ENCODE measurements at places on chromosomes 1 and 21.

GRCh38 chr1:91781901-91782622 lies 103.9 kb downstream of the TGFBR3 start:
- DNase-seq: no peak

DNA sequence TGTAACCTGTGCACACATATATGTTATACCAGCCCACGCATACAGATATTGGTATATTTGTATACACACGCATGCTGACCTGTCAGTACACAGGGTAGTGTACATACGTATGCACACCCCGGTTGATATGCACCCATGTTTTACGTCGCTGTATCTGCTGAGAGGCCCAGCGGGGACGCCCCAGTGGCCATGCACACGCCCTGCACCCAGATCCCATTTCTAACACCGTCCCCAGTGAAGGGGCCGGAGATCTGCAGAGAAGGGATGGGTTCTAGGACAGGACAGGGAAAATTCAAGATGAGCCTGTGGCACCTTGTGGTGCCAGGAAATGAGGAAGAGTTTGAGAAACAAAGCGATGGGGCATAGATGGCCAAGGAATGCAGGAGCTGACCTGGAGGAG lies 57.2 kb upstream of the TTC34 start:
- no peak for DNase-seq

DNA sequence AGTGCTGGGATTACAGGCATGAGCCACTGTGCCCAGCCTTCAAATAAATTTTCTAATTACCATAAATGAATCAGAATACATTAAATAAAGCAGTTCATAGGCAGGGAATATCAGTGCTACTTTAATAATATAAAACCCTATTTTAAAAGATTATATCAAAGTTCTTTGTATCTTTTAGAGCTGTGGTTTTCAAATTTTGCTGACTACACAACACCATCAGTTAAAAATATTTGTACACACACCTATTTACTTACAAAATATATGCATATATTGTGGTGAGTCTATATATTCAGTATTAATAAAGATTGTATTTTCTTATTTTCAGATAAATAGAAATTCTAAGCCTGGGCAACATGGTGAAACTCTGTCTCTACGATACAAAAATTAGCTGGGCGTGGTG lies 18.7 kb downstream of the B3GALNT2 start:
- no peak for DNase-seq

DNA sequence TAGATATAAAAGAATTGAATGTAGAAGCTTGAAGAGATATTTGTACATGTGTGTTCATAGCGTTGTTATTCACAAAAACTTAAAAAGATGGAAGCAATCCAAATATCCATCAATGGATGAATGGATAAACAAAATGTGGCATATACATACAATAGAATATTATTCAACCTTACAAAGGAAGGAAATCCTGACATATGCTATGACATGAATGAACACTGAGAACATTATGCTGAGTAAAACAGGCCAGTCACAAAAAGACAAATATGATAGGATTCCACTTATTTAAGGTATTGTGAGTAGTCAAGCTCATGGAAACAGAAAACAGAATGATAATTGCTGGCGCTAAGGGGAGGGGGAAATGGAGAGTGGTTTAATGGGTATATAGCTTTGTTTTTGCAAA lies 47.0 kb upstream of the DYRK1A start:
- DNase-seq: no peak

GRCh38 chr1:192311281-192311680 lies 5.5 kb upstream of the RGS21 start:
- no peak for DNase-seq

GRCh38 chr1:203147376-203147775 lies 19.9 kb downstream of the ADORA1 start:
- DNase-seq: no peak

GRCh38 chr1:15609631-15610030 lies 7.6 kb upstream of the DDI2 start:
- no peak for DNase-seq

- DNase-seq: no peak
Measured at GRCh38 chr21:25986928-25987327, 183.6 kb downstream of the APP start.

GRCh38 chr1:58664881-58665280 lies 35.0 kb downstream of the MYSM1 start:
- DNase-seq: no peak

DNA sequence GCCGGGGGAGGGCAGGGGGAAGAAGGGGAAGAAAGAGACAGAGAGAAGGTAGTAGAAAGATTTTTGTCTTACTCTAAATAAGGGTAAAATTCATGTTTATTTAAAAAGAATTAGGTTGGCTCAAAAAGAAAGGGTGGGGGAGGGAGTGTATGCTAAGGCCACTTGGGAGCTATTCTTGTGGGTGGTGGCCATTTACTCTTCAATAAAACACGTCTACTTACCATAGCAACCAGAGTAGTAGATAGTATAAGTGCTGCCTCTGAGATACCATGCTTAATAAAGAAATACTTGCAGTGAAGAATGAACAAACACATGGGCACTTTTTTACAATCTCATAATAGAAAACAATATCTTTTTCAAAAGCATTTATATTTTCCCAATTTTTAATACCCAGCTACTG lies 538.1 kb upstream of the PTBP2 start:
- no peak for DNase-seq

- no peak for DNase-seq
Measured at GRCh38 chr21:29164323-29164942, 34.0 kb downstream of the MAP3K7CL start.

GRCh38 chr1:171226747-171227370 lies 21.4 kb upstream of the FMO1 start:
- peak; percentile 47 for DNase-seq

GRCh38 chr1:30588311-30589073 lies 134.9 kb downstream of the MATN1 start:
- no peak for DNase-seq

GRCh38 chr1:39181311-39181710 lies 23.2 kb upstream of the MACF1 start:
- DNase-seq: no peak

- no peak for DNase-seq
Measured at GRCh38 chr1:69252696-69253095, 315.0 kb upstream of the LRRC7 start.

- DNase-seq: peak; percentile 51
Measured at GRCh38 chr1:113255720-113256347, 134.5 kb upstream of the MAGI3 start.

DNA sequence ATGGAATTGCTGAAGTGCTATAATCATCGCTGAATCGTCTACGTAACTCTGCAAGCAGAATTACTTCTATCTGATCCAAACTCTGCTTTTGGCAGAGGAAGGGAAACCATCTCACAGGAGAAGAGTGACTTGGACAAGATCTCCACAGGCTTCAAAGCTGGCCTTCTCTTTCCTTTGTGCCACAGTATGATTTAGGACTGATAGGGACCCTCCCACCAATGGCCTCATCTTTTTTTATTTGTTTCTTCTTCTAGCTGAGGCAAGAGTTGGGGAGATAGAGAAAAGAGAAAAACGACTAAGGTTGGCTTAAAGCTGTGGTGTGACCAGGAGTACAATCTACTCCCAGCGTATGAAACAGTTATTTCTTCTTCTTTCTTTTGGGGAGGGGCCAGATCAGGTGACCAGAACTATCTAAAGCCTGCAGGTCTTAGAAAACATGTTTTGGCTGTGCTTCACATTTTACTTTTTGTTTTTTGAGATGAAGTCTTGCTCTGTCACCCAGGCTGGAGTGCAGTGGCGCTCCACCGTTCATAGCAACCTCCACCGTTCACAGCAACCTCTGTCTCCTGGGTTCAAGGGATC lies 35.0 kb downstream of the ZNF496 start:
- DNase-seq: no peak

- no peak for DNase-seq
Measured at GRCh38 chr21:44005593-44005992, 6.5 kb upstream of the TRAPPC10 start.

DNA sequence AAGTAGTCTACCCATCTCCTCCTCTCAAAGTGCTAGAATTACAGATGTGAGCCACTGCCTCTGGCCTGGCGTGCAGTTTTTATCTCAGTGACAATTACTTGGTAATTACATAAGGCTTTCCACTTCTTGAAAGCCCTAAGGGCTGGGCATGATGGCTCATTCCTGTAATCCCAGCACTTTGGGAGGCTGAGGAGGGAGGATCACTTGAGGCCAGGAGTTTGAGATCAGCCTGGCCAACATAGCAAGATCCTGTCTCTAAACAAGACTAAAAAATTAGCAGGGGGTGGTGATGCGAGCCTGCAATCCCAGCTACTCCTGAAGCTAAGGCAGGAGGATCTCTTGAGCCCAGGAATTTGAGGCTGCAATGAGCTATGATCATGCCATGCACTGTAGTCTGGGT lies 7.7 kb downstream of the HHAT start:
- DNase-seq: no peak

GRCh38 chr1:75233302-75233929 lies 99.2 kb downstream of the LHX8 start:
- no peak for DNase-seq

DNA sequence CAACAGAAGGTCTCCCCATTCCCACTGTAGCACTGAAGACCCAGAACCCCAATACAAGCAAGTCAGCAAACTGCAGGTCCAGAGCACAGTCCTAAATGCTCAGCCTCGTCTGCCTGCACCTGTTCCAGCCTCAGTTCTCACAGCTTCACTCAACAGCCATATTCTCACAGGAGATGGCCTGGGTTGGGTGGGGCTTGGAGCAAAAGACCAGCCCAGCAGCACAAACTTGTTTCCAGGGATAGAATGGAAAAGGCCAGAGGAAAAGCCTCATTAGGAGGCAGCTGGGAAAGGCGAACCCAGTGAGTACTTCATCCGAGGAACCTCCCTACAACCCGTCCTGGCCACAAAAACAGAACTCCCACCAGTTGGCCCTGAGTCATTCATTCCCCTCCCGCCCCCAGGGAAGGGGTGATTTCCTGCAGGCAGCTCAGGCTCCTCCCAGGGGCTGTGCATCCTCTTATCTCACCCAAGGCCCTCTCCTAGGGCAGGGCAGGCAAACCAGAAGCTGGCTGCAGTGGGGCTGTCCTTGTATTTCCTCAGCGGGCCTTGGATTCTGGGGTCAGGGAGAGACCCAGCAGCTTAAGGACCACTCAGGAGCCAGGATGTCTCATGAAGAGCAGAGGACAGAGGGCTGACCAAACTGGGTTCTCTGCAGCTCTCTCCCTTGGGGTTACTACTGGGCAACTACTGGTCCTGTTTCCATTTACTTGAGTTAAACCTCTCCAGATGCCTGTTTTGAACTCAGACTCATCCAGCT lies 7.4 kb upstream of the MPL start:
- DNase-seq: no peak

GRCh38 chr1:9200441-9200840 lies 34.1 kb upstream of the H6PD start:
- DNase-seq: no peak

DNA sequence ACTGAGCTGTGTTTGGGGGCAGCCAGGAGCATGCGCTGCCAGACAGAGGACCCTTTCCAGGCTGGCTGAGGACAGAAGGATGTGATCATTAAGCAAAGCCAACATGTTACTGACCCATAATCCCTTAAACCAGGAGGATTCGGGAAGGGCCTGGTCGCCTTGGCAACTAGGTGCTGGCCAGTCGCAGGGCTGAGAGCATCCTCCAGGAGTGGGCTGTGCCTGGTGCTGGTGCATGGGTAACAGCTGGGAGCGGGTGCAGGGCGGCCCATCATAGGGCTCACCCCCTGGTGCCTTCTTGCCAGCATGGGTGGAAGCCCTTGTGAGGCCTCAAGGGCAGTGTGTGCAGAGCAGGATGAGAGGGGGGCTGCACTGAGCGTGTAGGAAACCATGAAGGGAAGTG lies 17.2 kb downstream of the CDK18 start:
- no peak for DNase-seq

DNA sequence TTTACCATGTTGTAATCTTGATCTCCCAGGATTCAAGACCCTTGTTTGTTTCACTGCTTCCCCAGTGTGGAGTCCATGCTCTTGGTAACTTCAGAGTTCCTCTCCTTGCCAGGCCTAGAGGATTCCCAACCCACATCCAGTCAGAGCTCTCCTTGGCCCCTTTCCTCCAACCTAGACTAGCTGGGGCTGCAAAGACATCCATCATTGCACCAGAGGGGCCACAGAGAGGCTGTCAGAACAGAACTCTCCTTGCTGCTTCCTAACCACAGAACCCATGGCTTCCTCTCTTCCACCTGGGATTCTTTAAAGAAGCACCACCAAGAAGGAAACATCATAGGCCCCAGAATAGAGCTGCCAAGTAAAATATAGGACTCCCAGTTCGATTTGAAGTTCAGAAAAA lies 81.0 kb downstream of the HMGB4 start:
- no peak for DNase-seq

DNA sequence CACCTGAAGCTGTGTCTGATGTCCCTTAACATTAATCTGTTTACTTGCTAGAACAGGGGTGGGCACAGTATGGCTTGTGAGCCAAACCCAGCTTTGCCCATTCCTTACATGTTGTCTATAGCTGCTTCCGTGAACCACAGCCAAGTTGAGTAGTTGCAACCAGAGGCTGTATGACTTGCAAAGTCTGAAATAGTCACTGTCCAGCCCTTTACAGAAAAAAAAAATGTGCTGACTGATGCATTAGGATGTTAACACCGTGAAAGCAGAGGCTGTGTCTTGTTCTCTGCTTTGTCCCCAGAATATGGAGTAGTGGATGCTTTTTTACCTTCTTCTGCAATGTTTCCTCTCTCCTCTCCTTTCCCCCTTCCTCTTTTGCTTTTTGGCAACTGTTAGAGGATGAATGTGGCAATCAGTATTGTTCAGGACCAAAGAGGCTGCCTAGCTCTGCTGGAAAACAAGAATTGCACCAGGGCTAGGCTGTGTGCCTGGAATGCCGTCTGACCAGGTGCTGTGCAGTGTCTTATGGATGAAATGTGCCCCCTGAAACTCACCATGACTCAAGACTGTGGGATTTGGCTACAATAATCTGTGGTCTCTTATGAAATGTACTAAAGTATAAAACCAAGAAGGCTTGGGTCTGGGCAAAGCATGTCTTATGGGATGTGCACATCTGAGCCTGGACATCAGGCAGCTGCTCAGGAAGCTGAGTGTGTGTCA lies 79.6 kb upstream of the GCLM start:
- no peak for DNase-seq

- DNase-seq: peak; percentile 72
Measured at GRCh38 chr1:58883037-58883887, 99.4 kb upstream of the JUN start.

GRCh38 chr1:207565546-207566468 lies 69.8 kb downstream of the CR1 start:
- no peak for DNase-seq

DNA sequence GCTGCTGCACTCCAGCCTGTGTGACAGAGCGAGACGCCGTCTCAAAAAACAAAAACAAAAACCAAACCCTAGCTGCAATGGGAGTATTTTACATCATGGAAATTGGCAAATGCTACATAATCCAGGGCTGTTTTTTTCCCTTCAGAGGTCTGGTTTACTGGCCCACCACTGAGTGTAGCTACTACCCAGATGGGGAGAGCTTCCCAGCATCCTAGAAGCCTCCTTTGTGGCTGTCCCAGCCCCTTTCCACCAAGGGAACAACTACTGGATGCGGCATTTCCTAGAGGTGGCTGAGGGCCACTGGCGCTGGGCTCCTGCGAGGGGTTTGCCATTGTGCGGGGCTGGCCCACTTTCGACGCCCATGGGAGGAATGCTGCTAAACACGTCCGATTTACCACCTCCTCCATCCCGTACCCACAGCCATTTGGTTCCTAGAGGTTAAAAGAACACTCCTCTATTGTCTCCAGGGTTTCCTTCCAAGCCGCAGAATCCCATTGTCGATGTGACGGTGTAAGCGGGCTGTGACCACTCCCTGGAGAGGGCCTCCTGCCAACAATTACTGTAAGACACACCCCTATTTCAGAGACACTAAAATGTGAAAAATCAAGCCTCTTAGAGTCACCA lies 55.4 kb downstream of the RUNX3 start:
- DNase-seq: no peak

Data from transverse colon (tissue), 4 donors.